Colonic mucosa (tissue), 4 donors: ENCODE measurements at places on chromosomes 7 and 10. TPM values are rescaled to one million over a fixed set of nuclear protein-coding genes. Genes with fewer than 3 reads are reported as not detected.

HABP2 gene
- total RNA-seq = 0.79 TPM

LIPN gene
- not detected for total RNA-seq

ANLN gene
- 56.0 TPM for total RNA-seq

AKR1C3 gene
- 75.6 TPM for total RNA-seq

RARRES2 gene
- total RNA-seq = 86.7 TPM

SPDYE2 gene
- total RNA-seq = not detected

PRLHR gene
- total RNA-seq = not detected

OPALIN gene
- total RNA-seq = not detected

TM9SF3 gene
- 285 TPM for total RNA-seq

CHRM2 gene
- total RNA-seq = 0.30 TPM

NXPH1 gene
- 0.30 TPM for total RNA-seq
